ENCODE measurements at places on chromosomes 2 and 18.

DNA sequence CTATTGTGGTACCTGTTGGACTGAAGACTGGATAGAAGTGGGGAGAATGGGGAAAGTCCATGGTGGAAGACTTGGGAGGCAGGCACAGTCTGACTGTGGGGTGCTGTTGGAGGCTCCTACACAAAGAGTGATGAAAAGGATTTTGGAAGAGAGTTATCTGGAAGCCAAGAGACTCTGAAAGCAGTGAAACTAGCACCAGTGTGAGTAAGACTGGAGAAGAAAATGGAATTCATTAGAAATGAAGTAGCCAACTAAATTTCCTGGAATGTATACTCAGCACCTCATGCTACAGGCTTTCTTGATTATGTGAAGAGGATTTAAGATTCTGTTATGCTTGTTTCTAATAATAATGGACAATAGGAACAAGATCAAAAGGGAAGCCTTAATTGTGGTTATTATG lies 27.7 kb downstream of the ELP2 start:
- DNase-seq: no peak

DNA sequence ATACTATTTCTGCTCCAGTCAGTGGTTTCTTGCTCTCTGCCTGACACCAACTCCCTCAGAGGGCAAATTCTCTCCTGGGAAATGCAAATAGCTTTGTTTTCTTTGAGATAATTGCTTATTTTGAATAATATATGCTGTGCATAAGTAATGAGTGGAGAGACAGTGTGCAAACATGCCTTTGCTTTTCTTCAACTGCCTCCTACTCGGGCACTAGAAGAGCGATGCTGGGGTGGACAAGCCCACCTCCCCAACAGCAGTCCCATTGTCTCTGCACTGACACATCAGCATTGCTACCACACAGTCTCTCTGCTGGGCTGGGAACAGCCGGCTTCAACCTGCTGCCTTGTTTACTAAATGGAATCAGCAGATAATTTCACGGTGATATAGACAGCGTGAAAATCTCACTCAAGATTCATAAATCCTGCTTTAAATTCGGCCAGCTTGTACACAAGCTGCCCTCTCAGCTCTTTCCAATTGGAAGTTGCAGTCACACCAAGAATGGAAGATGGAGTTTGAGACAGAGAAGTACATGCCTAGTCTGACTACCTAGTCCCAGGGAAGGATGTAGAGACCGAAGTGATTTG lies 694.5 kb downstream of the TDRD15 start:
- DNase-seq: no peak

DNA sequence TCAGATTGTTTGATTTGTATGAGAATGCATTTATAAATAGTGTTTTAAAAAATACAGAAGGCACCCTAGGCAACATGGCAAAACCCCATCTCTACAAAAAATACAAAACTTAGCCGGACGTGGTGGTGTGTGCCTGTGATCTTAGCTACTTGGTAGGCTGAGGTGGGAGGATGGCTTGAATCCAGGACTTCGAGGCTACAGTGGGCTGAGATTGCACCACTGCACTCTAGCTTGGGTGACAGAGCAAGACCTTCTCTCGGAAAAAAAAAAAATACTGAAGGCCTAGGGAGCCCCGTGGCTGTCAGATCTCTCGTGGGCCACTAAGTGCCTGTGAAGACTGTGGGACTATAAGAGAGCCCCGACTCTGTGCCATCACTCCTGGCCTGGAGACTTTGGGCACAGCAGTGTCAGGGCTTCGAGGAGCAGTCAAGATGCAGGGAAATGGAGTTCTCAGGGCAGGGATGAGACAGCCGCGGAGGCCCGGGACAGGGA lies 40.5 kb downstream of the MYO7B start:
- no peak for DNase-seq

GRCh38 chr18:42155024-42155423 lies 200.0 kb downstream of the PIK3C3 start:
- DNase-seq: no peak

DNA sequence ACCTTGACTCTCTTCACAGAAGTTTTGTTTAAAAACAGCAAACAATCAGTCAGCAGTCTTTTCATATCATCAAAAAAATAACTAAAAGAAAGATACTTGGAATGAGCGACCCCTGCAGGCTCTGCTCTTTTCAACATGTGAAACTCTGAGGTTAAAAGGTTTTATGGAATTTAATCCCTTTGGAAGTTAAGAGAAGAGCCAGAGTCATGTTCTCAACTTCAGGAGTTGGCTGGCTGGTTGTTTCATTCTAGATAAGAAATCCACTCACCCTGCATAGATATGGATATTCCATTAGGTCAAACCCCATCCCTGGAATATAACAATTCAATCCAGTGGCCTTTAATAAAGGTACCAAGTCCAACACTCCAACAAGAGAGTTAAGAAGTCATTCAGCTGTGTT lies 115.6 kb upstream of the RMDN2 start:
- no peak for DNase-seq

GRCh38 chr2:237074211-237074993 lies 11.3 kb upstream of the COPS8 start:
- DNase-seq: no peak

DNA sequence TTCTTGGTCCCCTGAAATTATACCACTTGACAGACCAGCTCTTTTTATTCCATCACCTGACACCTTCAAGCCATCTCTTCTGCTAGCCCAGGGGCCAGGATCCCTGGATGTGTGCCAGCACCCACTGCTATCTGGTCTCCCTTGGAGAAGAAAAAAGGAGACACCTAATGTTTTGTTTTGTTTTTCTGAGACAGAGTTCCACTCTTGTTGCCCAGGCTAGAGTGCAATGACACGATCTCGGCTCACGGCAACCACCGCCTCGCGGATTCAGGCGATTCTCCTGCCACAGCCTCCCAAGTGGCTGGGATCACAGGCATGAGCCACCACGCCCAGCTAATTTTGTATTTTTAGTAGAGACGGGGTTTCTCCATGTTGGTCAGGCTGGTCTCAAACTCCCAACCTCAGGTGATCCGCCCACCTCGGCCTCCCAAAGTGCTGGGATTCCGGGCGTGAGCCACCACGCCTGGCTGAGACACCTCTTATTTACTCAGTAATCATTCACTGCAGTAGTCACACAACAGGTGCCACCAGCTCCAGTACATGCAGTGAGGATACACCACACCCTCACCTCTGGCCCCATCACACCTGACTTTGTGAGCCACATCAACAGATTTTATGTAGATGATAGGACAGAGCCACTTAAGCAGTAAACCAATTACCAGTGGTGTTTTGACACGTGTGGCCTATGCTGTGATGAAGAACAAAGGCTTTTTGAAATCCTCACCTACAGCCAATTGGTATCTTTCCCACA lies 42.8 kb upstream of the PCBP1 start:
- no peak for DNase-seq

DNA sequence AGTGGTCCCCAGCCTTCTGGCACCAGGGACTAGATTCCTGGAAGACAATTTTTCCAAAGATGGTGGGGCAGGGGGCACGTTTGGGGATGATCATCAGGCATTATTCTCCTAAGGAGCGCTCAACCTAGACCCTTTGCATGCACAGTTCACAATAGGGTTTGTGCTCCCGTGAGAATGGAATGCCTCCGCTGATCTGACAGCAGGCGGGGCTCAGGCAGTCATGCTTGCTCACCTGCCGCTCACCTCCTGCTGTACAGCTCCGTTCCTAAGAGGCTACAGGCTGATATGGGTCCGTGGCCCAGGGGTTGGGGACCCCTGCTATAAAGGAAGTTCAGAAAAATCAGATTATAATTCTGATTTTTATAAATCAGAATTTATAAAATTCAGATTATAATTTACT lies 22.3 kb upstream of the TYMS start:
- no peak for DNase-seq

- peak; percentile 89 for DNase-seq
These were observed 82.0 kb upstream of the RANBP2 start for GRCh38 chr2:108637304-108637669.

DNA sequence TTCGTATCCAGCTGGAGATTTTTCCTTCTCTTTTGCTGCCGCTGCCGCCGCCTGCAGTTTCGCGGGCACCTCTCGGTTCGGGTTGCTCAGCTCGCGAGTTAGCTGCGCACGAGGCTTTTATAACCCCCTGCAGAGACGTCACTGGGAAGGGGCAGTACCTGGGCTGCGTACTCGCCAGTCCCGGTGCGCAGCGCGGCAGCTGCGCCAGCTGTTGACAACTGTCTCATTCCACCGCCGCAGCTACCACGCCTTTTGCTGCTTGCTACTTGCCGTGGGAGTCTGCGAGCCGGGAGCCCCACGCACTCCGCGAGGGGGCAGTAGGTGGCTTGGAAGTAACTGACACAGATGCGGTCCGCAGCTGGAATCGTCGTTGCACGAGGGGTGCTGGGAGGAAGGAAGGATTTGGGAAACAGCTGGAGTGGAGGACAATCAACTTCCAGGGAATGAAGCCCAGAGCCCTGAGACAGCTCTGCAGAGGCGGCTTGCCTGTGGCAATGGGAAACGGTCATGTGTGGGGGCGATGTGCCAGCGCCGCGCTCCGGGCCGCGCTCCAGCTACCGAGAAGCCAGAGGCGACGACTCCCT lies at the start of gene TACR1:
Gene TACR1 (minus strand): TSS at position 93 of the 584 bp plus-strand sequence. CDS start 586 bp downstream, outside the sequence.
- DNase-seq: peak; percentile 43

DNA sequence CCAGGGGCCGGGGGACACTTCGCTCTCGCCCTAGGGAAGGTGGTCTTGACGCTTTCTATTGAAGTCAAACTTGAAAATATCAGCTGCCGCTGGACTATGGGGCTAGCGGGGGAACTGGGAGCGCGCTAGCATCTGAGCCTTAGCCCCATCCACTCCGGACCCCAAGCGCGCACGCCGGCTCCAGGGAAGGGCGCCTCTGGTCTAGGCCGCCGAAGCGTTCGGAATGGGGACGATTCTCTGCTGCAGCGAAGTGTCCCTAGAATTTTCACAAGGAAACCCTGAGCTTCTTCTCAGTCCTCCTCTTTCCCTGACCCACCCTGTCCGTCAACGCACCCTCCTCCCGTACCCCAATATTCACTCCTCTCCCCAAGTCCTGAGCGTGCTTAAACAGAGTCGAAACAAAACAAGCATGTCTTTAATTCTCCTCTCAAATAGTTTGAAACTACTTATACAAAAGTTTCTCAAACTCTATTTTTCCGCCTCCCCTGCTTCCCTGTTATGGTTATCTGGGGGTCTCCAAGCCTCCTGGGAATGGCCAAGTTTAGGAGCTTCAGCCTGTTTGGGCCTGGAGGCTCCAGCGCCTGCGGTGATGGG lies 5.0 kb downstream of the RAX start:
- no peak for DNase-seq

DNA sequence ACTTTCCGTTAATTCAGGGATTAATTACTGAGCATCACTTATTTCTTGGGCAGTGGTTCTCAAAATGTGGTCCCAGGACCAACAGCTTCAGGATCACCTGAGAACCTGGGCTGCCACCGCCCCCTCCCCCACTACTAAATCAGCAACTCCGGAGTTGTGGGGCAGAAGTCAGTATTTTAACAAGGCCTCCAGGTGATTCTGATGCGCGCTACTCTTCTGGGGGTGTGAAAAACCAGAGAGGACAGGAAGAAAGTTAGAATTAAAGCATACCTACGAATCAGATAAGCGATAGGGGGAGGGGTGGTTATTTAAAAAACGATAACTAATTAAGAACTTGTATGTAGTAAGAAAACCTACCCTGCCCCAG lies 319 bp downstream of the ZSCAN30 start:
- DNase-seq: no peak

- DNase-seq: peak; percentile 55
These were observed 105.8 kb upstream of the PID1 start for GRCh38 chr2:229376866-229377265.

DNA sequence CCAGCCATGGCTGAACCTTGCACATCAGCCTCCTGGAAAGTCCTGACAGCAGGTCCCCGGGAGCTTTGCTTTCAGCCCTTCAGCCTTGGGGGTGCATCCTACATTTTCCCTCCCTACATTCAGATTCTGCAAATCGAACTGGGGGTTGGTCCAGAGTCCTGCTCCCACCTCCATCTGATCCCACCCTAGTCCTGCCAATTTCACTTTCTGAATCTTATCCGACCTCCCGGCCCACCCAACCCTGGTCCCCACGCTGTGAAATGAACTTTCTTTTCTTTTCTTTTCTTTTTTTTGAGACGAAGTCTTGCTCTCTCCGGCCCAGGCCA lies 47.8 kb upstream of the ODC1 start:
- no peak for DNase-seq

DNA sequence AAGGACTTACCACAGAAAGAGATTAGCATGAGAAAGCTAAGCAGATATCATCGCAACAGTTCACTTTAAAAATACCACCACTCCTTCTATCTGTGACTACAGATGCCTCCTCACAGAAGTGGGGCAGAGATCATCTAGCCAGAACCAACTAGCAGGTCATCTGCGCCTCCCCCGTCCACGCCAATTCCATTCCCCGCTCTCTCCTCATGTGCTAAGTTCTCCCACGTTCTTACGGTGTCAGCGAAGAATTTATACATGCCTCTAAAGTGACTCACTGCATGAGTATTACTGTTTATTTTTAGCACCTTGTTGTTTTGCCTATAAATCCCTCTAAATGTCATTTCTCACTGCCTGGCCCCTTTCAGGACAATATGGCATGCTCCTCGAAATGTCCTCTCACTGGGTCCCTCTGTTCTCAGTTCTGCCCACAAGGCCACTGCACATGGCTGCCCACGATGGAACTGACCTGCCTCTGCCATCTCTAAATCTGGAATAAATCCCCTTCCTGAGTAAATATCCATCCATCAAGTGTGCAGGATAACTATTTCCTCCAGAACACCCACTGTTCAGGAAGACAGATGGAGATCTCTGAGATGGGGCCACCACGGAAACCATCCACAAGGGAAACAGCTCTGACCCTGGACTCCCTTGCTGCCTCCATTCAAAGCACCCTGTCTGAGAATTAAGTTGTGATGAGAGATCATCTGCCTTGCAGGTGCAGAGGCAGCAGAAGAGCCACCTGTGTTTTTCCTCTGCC lies 137.7 kb downstream of the IRS1 start:
- peak; percentile 99 for DNase-seq

DNA sequence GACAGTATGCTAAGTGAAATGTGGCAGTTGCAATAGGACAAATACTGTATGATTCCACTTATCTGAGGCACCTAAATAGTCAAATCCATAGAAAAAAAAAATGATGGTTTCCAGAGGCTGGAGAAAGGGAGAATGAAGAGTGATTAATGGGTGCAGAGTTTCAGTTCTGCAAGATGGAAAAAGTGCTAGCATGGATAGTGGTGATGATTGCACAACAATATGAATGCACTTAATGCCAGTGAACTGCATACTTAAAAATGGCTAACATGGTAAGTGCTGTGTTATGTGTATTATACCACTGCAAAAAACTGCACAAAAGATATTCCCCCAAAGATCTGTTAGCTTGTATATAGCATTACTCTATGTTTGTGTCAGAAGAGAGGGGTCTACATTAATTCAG lies 185.4 kb downstream of the INHBB start:
- no peak for DNase-seq

- peak; percentile 96 for DNase-seq
These were observed 10.4 kb upstream of the MAP3K2 start for GRCh38 chr2:127398239-127398590.
